ENCODE measurements at places on chromosomes 5 and 9.
A peak's percentile ranks its signal among the peaks of the same experiment; 100 is the strongest.

DNA sequence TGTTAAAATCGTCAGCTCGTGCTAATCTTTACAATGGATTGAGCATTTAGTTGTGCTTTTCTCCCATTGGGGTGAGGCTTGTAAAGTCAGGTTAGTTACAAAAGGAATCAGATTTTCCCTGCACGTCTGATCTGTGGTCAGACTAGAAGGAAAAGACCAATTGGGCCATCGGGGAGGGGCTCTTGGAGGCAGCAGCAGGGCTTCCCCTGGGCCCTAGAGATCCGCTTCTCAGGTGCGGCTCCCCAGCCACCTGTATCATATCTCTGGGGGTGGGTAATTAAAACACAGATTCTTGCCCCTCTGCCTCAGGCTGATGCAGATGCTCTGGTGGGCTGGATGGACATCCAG is 200.3 kb downstream of the HSPA4 start:
- DNase-seq = no peak

- DNase-seq = peak; percentile 71
These were observed 75.6 kb downstream of the ST8SIA4 start for GRCh38 chr5:100827481-100827889.

GRCh38 chr9:70177121-70177520 is 81.7 kb upstream of the SMC5 start:
- DNase-seq = no peak

DNA sequence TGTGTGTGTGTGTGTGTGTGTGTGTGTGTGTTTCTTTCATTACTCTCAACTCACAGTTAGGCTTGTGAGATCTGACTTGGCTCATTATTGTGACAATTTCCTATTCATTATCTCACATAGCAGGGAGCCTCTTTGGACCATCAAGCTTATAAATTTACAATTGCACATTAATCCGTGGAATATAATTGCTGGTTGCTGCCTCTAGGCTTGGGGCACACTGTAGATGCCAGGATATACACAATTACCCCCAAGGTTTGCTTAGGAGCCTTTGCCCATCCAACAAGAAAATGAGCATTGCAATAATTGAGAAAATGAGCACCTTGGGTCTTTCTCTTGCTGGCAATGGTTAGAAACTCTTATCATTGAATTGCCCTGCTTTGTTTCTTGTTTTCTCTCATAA is 161.6 kb upstream of the DMRTA1 start:
- DNase-seq = no peak

DNA sequence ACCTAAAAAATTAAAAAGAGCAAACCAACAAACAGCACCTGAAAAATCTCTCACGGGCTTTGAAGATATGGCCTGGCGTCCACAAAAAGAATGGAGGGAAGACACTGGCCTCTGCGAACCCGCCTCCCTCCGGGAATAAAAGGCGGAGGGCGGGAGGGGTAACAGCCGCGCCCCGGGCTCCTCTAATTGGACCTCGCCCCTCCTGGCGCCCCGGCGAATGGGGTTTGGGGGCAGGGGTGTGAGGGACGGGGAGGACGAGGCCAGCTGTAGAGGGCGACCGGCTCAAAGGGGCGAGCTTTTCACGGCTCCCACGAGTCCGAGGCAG is 753 bp downstream of the FANCC start:
- DNase-seq = peak; percentile 47

DNA sequence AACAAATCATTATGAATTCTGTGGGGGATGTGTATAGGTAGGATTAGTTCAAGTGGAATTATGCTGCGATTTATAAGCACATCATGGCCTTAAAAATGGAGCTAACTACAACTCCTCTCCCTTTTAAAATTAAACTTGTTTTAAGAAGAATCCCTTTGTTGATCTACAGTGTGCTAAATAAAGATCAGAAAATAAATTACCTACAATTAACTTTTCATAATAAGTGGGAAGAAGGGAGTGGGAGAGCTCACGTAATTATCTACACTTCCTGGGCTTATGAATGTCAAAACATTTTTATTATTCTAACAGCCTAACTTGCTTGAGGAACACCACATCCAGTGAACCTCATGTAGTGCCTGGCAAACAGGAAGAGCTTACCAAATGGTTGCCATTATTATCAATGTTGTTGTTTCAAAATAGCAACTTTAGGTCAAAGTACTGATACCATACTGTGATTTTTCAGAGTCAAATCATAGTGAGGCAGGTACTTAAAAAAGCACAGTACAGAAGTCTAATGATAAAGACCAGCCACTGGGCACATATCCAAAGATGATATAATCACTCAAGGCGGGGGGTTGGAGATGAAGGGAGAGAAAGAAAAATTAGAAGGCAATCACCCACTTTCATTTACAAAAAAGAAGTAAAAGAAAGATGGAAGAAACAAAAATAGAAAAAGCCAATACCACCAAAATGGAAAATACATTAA is 174.0 kb downstream of the RAPGEF6 start:
- no peak for DNase-seq

- no peak for DNase-seq
These were observed 413.8 kb downstream of the KDM4C start for GRCh38 chr9:7171396-7172153.

DNA sequence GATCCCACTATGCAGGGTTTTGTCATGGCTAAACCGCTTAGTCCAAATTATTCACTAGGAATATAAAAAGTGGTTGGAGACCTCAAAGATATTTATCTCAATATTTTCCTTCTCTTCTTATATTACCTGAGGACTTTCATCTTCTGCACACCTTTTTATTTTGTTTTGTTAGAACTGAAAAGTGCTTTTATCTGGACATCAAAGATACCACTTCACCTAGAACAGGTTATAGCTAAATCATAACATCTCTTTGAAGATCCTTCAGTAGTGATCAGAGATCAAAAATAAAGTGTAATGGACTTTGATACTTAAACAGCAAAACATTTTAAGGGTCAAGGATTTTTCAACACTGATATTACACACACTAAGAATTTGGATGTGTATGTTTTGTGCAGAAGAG is 160.2 kb downstream of the MCTP1 start:
- no peak for DNase-seq

- no peak for DNase-seq
These were observed 1.6 kb downstream of the SOWAHA start for GRCh38 chr5:132814503-132815294.

DNA sequence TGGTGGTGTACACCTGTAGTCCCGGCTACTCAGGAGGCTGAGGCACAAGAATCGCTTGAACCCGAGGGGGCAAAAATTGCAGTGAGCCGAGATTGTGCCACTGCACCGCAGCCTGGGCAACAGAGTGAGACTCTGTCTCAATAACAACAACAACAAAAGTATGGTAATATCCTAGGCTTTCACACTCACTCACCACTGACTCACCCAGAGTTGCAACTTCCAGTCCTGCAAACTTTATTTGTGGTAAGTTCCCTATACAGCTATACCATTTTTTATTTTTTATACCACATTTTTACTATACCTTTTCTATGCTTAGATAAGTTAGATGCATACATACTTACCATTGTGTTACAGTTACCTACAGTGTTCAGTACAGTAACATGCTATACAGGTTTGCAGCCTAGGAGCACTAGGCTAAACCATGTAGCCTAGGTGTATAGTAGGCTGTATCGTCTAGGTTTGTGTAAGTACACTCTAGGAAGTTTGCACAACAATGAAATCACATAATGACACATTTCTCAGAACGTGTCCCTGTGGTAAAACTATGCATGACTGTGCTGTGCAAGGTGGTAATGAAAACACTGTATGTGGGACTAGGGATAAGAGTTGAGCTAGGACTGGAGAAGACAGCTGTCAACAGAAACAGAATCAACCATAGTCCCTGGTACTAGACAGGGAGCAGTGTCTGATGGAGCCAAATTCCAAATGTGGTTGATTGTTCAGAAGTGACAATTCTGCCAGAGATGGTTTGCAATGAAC is 109.5 kb upstream of the RAD23B start:
- no peak for DNase-seq

DNA sequence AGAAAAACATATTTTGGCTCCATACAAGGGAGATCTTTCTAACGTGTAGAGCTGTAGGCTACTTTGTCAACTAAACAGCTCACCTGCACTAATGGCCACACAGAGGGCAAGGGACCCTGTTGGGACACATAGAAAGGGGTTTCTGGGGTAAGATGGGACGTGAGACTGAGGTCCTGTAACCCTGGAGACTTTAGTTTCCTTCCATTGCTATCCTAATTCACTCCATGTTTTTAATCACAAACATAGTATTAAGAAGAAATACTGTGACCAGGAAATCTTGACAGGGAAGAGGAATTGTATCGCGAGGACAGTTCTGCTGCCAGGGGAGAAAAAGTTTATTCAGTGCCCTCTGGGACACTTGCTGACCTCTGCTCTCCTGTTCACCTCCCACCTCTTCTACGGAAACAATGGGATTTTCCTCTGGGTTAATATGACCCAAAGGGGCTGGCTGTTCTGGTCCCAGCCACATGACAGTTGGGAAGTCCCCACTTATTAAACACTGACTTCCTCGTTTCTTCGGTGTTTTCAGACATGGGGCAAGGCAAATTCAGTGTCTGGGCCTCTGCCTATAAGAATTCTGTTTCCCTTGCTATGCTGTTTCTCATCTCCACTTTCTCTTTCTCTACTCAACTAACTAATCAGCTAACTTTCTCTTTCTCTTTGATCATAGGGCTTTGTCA is 106.9 kb upstream of the SEMA6A start:
- DNase-seq = no peak

DNA sequence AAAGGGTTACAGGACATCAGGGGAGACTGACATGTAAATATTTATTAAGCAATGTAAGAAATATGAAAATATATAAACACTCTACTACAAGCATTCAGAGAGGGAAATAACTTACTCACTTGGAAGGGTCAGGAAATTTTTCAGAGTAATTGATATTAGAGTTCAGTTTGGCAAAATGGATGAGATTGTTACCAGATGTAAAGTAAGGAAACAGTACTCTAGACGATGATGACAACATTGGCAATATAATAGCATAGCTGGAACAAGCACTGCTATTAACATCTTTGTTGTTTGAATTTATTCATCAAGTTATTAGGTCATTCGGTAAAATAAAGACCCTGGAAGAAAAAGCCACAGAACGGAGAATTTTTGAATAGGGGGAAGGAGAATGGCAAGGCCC is 49.1 kb downstream of the GNA14 start:
- DNase-seq = no peak

DNA sequence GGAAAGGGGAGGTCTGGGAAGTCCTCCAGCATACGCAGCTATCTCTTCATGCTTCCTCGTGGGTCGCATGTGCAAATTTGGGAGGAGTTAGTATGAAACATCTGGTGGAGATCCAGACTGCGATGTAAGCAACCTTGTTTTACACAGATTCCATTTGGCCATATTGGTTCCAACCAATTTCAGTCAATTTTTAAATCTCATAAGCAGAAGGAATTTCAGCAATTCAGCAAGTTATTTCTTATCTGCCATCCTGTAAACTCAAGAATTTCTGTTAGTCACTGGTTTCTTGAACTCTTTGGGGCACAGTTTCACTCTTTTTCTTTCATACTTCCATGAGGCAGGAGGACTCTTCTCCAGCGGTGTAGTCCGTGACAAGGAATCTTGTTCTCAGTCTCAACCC is 130.4 kb upstream of the CLINT1 start:
- no peak for DNase-seq

- peak; percentile 85 for DNase-seq
These were observed 304.0 kb downstream of the PJA2 start for GRCh38 chr5:109105631-109106267.

GRCh38 chr5:6410421-6410820 is 32.1 kb upstream of the MED10 start:
- DNase-seq = no peak

GRCh38 chr9:5375091-5375490 is 35.4 kb upstream of the RLN1 start:
- DNase-seq = no peak

DNA sequence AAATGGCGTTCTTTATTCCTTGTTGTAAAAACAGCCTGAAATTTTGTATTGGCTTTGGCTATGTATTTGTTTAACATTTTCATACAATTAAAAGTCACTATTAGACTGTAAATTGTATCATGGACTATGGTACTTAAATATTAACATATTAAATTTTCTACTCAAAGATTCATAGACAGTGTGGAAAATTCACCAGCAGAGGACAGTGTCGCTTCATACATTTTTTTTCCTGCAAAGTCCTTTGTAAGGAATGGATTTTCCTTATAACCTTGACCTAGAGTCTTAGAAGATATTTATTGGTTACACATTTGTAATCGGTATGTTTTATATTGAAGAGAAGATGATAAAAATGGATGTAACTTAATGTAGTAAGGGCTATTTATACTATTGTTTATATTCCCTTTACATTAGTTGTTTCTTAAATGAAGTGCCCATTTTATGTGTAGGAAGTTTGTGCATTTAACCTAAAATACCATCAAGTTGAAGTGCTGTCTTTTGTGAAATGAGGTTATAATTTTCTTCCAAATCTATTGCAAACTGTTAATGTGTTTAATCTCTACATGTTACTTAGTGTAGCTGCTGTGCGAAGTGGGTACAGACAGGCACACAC is 150.1 kb downstream of the KDM4C start:
- DNase-seq = no peak

DNA sequence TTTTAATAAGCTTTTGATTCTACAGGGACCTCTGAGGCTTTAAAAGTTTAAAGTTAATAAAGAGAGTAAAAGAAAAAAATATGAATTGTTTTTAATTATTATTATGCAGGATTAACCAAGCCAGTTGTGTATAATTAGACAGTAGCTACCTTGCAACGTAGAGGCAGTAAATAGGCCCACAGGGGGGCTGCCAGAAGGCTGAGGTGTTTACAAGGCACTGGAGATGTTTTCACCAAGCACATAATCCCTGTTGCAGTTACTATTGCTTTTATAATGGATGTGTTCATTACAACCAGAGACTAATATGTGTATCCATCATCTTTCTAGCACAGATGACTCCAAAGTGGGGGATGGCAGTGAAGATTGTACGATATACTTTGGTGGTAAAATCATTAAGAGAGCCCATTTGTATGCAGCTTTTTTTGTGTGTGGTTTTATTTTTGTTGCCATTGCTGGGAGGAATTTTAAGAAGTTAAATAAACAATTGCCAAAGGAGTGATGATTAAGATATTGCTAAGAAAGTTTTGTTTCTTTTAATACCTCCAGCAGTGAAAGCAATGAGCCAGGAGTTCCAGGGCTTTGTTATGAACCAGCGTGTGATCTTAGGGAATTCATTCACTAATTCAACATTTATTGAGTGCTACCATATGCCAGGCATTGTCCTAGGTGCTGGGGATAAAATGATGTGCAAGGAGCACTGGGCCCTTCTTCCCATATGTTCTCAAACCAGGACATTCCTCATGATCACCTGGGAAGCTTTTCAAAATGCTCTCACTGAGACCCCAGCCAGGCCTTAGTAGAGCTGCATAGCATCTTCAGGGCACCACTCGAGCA is 138.7 kb upstream of the EFNA5 start:
- DNase-seq = no peak

- DNase-seq = peak; percentile 63
These were observed 339.7 kb downstream of the TMEM232 start for GRCh38 chr5:110386782-110387181.
